ENCODE measurements at places on chromosomes 16 and 17.

DNA sequence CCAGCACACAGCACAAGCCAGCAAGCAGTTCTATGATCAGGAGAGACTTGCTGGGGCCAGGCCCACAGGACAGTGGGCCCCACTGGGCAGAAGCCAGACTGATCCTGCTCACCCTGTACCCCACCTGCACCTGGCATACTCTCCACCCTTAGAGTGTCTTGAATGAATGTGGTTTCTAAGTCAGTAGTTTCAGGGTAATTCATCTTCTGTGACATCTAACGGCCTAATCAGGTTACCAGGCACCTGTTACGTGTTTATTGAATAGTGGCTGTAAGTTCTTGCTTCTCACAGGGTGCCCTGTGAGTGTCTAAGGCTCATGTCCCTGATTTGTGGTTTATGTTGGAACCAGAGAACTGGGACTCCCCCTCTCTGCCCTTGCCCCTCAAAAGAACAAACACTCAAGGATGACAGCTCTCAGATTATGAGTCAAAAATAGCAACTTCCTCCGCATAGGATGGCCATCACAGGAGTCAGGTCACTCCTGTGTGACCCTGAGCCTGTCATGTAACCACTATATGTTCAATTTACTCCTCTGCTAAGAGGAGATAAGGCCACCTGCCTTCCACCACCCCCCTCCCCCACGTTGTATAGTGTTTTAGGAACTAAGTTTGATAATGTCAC is 7.0 kb upstream of the OR2C1 start:
- no peak for DNase-seq

- no peak for DNase-seq
Measured at GRCh38 chr17:36675250-36675649, 73.9 kb downstream of the MRM1 start.

- no peak for DNase-seq
Measured at GRCh38 chr16:11231367-11231970, 24.5 kb downstream of the SOCS1 start.

DNA sequence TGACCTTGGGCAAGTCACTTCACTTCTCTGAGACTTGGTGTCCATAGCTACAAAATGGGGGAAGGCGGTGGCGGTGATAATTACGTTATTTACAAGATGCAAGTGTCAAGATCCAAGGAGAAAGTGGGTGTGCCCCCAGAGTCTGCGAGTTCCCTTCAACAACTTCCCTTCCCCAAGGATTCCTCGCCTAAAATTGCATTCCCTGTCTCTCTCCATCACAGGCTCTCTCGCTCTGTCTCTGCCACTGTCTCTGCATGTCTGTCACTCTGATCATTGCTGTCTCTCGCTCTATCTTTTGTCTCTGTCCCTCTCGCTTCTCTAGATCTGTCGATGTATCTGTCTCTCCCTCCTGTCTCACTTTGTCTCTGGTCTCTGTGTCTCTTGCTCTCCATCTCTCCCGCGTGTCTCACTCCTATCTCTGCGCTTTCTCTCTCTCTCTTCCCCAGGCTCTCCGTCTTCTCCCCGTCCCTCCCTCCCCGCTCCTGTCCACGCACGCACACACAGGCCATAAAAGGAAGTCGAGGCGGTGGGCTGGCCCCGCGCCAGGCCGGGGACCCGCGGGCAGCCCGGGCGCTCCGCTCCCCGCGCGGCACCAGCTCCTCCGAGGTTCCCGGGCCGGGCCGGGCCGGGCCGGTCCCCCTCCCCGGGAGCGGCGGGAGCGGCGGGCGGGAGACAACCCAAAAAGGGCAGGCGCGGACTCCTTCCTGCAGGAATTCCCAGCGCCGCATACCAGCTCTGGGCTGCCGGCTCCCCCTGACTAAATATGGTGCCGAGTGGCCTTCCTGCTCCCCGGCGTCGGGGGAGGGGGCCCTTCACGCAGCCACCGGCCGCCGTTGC is 1.1 kb upstream of the MYH11 start:
- no peak for DNase-seq

DNA sequence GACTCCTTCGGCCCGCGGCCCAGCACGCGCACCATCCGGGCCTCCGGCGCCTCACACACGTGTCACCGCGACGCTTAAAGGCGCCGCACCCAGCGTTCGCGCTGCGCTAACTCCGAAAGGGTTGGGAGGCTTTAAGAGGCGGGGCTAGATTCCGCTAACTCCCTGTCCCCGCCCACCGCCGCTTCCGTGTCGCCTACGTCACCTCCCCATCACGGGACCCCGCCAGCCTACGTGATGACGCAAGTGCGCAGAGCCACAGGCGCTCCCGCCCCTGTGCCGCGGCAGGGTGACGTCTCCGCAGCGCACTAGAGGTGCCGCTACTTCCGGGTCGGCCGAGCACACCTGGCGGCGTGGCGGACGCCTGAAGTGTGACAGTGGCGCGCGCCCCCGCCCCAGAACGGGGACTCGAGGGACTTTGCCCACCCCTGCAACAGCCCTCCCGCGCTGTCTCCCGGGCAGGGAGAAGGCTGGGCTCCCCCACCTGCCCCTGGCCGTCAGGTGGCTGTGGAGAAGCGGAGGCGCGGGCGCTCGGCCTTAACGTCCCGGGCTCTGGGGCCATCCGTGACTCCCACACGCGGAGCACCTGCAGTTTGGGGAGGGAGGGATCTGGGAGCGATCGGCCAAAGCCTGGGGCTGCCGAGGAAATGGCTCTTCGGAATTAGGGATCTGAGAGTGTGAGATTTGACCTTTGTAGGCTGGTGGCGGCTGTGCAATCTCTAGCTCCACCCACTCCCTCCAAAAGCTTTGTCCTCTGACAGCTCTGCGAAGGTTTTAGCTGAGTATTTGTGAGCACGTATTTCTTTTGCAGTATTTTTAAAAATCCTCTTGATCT is at the start of gene USP36:
USP36 (minus strand) TSS at position 35 of the 832 bp plus-strand sequence. CDS start 4,451 bp downstream, outside the sequence.
- DNase-seq = peak; percentile 100

DNA sequence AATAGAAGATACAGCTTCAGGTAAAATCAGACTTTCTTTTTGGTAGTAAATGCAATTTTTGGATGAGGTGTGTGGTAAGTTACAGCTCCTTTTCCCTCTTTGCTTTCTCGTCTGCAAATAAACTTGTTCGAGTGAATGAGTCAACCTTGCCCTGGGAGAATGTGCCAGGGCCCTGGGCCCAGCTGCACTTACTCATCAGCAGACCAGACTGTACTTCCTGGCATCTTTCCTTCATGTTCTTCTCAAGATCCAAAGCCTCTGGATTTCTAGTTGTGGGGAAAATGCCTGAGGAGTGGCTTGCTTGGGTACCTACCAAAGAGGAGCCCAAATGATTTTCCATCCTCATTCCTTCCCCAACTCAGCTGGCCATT is 5.4 kb upstream of the G6PC1 start:
- no peak for DNase-seq

DNA sequence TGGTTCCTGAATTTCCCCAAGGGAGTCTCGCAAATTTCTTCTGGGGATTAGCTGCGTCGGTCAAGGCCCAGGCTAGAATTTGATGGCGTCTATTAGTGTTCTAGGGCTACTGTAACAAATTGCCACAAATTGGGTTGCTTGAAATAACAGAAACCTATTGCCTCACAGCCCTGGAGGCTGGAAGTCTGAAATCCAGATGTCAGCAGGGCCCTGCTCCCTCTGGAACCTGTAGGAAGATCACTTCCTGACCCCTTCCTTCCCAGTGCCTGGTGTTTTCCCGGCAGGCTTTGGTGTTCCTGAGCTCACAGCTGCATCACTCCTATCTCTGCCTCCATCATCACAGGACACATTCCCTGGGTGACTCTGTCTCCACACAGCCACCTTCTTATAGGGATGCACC is 24.4 kb downstream of the DHRS7C start:
- no peak for DNase-seq

DNA sequence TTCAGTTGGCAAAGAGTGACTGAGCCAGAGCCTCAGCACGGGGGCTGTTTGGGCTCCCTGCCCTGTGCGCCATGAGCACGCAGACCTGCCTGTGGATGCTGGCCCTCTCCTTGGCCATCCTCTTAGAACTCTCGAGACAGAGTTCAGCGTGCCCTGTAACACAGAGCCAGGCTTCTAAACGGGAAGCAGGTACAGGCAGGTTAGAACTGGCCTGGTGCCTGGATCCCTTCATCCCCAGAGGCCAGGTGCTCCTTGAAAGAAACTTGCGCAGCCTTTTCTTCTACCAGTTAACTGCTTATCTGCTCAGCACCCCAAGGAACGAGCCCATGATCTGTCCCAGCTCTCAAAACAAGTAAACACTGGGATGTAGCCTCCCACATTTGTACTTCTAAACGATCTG is 6.9 kb downstream of the CCNF start:
- DNase-seq = no peak

GRCh38 chr17:8479431-8479947 is 43.8 kb downstream of the NDEL1 start:
- DNase-seq = peak; percentile 84

- DNase-seq = no peak
Measured at GRCh38 chr16:81547939-81548216, 103.3 kb downstream of the CMIP start.

GRCh38 chr17:57425903-57426880 is 169.9 kb downstream of the MSI2 start:
- no peak for DNase-seq

DNA sequence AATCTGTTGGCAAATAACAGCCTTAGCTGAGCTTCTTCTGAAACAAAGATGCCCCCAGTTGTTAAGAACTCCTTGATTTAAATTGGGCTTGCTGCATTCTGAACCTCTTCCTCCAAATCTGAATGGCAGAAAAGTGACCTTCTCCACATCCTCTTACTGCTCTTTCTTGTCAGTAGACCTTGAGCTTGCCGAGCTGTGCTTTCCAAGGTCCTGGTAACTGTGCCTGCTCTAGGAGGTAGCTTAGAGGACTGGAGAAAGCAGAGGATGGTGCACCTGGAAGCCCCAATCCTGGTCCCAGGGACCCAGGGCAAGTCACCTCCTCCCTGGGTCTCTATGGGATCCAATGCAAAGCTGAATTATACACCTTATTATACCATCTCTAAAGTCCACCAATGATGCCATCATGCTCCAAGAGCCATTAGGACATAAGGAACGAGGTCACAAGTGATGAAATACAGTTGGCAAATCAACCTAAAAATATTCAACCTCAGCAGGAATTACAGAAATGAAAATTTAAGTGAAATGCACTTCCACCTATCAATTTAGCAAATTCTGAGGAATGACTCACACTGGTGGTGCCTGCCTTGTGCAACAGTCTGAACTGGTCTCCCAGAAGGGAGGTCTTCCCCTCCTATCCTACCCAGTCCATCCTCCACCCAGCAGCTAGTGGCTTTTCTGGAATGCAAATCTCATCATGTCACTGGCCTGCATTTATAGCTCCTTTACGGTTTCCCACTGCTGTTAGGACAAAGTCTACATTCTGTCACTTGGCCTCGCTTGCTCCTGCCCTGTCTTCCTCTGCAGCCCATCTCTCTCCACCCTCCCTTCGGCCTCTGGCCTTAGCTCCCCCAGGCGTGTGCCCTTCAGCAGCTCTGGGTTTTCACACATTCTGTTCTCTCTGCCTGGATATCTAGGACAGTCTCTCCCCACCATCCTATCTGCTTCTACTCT is 36.6 kb downstream of the TOM1L2 start:
- no peak for DNase-seq

DNA sequence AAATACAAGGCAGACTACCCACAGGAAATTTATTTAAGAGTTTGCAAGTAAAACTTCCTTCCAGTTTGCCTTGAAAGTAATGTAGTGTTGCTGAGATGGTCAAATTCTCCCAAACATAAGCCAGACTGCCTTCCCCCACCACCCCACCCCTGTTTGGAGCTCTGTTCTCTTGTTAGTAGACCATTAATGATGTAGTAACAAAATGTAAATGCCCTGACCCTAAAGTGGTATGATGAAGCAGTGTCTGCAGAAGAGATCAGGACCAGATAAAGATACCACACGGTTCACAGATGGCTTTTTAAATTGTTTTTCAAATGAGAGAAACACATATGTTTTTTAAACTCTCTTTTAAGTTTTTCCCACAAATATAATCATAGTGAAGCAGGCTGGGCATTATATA is 136.4 kb upstream of the TMEM97 start:
- DNase-seq = no peak

DNA sequence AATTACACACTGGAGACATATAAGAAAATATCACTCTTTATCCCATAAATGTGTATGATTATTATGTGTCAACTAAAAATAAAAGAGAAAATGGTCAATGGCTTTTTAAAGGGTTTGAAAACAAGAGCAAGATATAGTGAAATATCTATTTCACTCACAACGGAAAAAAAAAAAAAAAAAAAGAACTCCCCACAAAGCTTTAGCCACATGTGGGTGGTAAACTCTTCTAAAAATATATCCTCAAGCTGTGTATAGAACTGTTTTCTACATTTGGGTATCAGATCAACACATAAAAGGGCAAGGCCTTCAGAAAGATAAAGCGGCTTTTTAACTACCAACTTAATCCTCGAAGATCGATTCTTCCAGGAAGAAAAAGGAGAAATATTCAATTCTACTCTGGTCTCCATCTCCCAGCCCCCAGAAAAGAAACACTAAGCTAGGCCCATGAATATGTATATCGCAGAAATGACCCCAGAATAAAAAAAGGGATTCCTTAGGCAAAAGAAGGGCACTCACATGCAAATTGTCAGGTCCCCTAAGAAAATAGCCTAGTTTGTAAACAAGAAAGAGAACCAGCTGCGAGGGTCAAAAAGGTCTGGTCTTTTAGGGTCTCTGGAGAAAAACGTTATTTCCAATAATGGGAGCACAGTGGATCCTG is 4.4 kb downstream of the LITAF start:
- no peak for DNase-seq

DNA sequence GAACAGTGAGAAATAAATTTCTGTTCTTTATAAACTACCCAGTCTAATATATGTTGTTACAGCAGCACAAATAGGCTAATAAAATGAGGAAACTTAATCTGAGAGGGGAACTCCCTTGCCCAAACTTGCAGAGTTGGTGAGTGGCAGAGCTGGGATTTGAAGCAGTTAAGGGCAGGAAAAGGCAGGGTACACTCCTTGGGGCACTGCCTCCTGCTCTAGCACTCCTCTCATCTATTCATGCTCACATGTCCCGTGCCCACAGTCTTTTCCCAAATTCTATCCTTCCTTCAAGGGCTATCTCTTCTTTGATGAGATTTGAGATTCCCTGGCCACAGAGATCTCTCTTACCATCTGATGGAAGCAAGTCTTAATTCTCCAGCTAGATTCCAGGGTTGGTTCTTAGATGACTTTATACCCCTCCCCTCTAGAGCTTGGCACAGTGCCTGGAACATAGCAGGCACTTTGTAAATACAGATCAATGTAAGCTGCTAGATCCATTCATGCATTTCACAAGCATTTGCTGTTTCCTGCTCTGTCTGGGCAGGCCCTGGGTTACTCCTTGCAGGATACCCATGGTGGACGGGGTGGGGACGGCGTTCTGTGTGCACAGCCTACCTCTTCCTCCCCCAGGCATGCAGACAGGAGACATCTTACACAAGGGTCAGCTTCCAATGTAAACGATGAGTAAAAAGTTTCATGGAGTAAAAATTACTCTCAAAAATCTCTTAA is 39.2 kb upstream of the ABCC12 start:
- DNase-seq = no peak

Data from dorsolateral prefrontal cortex (tissue), 122 donors.